ENCODE measurements at places on chromosomes 1 and 21.

DNA sequence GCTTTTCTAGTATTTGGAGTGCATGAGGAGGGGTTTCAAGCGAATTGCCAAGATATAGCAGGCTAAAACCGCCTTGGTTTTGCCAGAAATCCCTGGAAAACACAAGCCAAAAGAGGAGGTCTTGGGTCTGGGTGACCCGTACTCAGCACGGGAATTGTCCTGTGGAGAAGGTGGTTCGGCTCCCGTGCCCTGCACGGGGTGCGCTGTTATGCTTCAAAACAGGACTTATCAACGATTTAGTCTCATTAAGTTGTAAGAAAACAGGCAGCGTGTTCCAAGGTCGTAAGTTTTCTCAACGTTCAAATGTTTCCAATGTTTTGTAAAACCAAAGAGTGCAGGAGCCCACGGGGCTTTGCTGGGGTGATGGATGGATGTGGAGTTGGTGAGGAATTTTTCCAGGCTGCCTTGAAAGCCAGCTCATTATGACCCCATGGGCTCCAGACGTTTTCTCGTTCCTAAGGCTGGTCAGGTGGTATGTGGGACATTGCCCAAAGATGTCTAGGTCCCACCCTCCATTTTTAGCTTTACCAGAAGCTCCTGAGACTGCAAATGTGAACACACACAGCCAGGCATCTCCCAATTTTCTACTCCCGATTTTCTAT lies 75.4 kb upstream of the CLDN14 start:
- no peak for DNase-seq

DNA sequence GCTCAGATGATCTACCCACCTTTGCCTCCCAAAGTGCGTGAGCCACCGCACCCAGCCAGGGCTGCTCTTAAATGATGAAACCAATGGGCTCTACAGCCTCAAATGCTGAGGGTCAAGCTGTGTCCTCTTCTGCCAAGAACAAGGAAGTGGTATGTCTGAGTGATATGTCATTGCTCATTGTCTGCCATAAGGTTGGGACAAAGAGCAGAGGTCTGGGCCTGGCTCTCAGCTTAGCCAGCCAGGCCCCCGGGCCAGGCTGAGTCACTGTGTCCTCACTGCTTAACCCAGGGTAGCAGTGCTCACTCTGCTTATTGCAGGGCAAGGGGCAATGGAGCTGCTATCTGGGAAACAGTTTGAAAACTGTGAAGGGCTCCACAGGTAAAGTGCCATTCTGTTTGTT lies 8.3 kb upstream of the ETS2 start:
- DNase-seq: no peak

- DNase-seq: no peak
Observed at GRCh38 chr1:197620714-197621163, 154.5 kb downstream of the DENND1B start.

DNA sequence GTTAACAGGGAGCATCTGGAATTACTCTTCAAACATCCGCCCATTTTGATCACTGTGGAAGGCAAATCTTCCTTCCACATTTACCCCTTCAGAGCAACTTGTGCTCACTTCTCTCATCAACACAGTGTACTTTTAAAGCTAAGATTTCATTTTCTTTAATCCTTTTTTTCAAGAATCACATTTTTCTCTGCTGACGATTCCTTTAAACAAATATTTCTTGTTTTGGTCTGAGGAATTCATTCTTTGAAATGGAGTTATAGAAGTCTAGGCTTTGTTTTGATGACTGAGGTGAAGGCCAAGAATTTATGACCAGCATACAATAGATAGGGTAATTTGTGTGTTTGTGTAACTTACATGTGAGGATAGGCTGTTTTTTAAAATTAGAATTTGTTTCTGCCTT lies 25.6 kb downstream of the LRRC42 start:
- DNase-seq: no peak

- no peak for DNase-seq
Observed at GRCh38 chr1:209627732-209628196, 24.5 kb downstream of the LAMB3 start.

DNA sequence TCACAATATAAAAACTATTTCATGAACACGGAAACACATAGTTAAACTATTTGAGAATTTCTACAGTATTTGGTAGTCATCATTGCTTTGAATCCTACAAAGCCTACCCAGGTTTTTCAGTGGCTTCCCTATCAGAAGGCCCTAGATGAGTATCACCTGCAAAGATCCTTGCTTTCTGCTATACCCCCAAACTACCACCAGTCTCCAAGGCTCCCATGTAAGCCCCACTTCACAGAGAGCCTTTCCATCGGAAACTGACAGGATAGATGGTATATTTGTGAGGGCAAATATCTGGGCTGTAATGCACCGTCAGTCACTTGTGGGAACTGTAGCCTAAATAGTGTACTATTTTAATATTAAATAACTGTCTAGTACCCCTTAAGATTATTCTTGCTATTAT lies 674.3 kb downstream of the BRINP3 start:
- DNase-seq: no peak

DNA sequence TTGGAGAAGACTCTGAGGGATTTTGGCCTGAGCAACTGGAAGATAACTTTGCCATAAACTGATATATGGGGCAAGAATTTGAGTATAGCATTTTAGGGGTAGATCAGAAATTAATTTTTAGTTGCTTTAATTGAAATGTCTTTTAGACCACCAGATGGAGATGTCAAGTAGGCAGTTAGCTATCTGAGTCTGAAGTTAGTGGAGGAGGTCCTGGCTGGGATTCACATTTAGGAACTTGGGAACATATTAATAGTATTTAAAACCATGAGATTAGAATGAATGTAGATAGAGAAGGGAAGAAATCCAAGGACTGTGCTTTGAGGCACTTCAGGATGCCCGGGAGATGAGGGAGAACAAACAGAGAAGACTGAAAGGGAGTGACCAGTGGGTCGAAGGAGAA lies 32.6 kb downstream of the SLC44A3 start:
- DNase-seq: no peak

DNA sequence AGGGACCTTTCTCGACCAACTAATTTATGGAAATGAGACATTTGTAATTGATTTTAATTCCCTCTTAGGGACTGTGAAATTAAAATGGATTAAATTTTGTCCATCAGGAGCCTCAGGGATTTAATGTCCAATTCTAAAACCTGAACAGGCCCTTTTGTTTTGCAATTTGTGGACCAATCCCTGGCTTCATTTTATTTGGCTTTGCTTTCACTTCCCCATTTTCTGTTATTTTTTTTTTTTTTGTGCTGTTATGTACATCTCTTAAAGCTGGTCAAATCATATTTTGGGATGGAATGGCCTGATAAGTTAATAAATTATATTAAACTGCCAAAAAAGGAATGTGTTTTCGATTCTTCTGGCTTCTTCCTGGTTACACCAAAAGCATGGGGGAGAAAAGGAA lies 28.9 kb downstream of the ZSCAN20 start:
- DNase-seq: no peak

Measured in esophagus squamous epithelium (tissue), 5 donors.